GM13977 (cell line): ENCODE measurements at places on chromosomes 5 and 9.
A peak's percentile ranks its signal among the peaks of the same experiment; 100 is the strongest.

DNA sequence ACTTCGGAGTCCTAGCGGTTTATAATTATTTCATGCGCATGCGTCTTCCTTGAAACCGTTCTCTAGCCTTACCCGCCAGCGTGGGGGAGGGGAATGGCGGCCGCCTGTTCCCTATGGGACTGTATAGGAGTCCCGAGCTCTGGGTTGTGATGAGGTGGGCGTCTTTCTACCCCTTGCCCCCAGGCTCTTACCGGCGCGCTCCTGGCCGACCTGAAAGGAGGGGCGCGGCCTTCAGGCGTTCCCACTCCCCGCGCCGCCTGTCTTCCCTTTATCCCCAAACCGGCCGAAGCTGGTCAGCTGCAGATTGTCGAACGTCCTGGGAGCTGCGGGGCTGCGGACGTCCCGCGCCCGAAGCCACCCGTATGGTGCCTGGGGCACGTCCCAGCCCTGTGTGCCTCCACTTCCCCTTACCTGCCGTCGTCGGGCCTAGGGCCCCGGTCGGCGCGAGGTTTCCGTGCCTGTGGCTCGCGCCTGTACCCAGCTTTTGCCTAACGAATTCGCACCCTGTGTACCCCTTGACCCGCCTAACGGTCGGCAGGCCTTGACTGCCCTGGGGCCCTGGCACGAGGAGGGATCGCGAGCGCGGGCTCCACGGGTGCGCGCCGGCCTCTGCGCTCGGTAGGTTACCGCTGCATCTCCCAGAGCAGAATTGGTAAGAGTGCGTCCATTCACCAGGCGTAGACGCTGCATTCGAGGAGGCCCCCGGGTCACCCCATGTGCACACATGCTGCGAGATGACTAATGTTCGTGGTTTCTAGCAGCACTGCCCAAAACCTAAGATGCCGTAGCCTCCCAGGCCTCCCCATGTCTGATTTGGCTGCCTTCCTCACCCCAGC is 653 bp upstream of the HNRNPH1 start:
- peak; percentile 57 for DNase-seq

DNA sequence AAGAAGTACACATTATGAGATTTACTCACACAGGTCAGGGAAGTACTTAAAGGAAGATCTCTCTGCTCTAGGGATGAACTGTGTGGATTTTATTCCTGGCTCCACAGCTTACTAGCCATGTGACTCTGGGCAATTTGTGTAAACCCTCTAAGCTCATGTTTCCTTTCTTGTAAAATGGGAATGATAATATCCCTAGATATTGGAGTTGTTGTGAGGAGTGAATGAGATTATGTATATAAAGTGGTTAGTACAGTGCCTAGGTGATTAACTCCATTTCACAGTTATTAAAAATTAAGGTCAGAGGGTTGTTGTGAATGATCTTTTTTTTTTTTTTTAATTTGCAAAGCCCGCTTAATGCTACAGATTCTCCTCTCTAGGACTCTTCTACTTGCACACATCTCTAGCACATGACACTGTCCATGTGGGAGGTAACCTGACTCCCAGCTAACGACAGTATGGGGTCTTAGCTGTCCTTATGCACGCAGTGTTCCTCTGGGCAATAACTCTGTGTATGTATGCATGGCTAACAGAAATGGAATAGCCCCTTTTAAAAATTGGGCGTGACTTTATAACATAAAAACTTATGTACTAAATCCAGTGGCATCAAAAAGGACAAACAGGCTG is 23.9 kb upstream of the MYOT start:
- no peak for DNase-seq

- peak; percentile 35 for DNase-seq
Observed at GRCh38 chr9:133060417-133060841, 1.4 kb upstream of the CEL start.

GRCh38 chr5:59446356-59446755 is 447.2 kb downstream of the PDE4D start:
- DNase-seq: no peak

DNA sequence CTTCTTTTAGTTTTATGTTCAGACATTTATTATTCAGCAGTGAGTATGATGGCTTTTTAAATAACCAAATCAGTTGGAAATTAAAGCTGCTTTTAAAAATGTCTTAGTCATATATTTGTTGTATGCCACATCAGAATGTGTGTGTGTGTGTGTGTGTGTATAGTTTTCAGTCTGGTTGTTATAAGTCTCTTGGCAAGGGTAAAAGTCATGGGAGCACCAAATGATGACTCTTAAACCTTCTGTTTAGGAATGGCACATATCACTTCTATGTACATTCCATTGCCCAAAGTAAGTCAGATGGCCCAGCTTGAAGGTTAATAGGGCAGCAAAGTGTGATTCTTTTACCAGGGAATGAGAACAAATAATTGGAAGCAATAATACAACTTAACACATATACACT is 135.9 kb downstream of the RNF180 start:
- DNase-seq: no peak

DNA sequence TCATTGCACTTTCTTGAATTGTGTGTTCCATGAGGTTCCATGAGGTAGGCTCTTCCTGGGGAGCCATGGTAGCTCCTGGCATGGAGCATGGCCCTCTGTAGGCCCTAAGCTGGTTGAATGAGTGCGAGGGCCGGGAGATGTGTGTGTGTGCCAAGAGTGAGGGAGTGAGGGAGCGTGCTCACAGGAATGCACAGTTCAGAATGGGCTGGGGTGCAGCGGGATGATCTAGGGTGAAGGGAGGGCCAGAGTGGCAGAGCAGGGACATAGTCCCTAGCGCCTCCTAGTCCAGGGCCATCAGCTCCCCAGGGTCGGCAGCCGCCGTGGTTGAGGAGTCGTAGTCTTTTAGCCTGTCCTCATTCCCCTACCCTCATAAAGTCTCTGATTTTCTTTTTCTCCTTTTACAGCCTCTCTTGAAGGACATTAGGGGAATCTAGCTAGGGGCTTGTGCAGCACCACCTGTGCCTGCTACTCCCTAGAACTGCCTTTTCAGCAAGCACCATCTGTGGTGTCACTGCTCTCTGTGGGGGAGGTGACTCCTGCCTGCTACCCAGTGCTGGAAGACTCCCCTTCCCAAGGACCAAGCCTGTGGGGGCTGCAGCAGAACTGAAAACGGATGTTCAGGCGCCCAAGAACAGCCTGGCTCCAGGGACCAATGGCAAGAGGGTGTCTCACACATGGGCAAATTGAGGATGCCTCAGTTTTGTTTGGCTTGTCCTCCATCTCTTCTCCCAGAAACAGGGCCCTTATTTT is 65.3 kb upstream of the PPARGC1B start:
- DNase-seq: no peak

DNA sequence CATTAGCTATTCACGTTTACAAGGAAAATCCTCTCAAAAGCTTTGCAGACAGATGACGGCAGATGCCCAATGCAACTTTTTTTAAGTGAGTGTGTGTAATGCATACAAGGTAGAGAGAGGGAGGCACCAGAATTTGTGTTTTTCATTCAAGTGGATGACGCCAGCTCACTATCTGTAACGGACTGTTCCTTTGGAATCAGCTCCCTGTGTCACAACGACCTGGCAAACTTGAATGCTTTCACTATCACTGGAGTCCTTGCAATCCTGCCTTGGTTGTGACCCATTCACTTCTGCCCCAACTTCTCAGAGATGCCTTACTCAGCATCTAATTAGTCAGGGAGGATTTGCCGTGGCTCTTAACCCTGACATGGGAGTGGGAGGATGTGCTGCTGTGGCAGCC is 148.5 kb downstream of the BNC2 start:
- DNase-seq: no peak

DNA sequence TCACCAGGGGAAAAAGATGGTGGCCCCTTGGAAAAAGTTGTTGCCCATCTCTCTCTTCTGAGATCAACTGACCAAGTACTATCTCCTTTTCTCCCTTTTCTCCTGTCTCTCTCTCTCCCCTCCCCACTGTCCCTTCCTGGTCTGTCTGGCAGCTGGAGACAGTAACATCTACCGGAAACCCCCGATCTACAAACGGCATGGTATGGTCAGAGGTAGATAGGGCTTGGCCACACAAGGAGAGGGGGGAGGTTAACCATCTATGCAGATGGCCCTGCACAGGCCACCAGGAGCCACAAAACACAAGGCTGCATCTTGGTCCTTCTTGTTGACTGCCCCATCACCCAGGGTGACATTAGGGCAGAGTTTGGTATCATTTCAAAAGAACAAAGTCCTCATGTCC is 29.3 kb upstream of the AFAP1L1 start:
- no peak for DNase-seq

- no peak for DNase-seq
Observed at GRCh38 chr5:173420108-173420507, 91.9 kb upstream of the STC2 start.

DNA sequence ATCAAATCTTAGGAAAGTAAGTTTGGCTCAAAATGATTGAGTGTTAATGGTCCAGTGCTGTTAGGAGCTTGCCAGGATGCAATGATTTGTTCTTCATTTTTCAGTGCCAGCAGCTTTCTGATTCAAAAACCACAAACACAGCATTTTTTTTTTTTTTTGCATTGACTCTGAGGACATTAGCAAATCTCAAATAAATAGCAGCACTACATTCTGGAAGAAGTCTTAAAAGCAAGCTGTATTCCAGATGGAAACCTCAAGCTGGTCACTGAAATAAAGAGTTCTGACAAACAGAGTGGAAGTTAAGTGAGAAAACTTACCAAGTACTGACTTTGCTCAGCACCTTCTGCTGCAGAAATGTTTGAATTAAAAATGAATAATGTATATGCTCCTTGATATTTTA is 1653.1 kb upstream of the CDH9 start:
- no peak for DNase-seq

GRCh38 chr5:55714339-55714738 is 2.2 kb upstream of the SLC38A9 start:
- no peak for DNase-seq

DNA sequence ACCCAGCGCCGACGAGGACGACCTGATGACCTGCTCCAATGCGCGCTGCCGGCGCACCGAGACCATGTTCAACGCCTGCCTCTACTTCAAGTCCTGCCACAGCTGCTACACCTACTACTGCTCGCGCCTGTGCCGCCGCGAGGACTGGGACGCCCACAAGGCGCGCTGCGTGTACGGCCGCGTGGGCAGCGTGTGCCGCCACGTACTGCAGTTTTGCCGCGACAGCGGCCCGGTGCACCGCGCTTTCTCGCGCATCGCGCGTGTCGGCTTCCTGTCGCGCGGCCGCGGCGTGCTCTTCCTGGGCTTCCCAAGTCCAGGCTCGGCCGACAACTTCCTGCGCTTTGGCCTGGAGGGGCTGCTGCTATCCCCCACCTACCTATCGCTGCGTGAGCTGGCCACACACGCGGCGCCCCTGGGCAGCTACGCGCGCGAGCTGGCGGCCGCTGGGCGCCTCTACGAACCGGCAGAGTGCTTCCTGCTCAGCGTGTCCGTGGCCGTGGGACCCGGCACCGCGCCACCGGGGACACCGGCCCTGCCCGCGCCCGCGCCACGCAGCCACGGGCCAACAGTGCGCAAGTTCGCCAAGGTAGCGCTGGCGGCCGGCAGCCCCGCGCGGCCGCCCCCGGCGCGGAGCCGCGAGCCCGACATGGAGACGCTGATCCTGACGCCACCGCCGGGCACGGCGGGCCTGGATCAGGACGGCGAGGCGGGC is 2.7 kb upstream of the PHPT1 start:
- no peak for DNase-seq

GRCh38 chr5:51882647-51883046 is 499.4 kb downstream of the ISL1 start:
- no peak for DNase-seq

- no peak for DNase-seq
Observed at GRCh38 chr5:135446615-135447014, 533 bp downstream of the DCANP1 start.

GRCh38 chr5:164708831-164709230 is 1203.4 kb downstream of the MAT2B start:
- no peak for DNase-seq

- no peak for DNase-seq
Observed at GRCh38 chr5:32810804-32811203, 99.7 kb downstream of the NPR3 start.

DNA sequence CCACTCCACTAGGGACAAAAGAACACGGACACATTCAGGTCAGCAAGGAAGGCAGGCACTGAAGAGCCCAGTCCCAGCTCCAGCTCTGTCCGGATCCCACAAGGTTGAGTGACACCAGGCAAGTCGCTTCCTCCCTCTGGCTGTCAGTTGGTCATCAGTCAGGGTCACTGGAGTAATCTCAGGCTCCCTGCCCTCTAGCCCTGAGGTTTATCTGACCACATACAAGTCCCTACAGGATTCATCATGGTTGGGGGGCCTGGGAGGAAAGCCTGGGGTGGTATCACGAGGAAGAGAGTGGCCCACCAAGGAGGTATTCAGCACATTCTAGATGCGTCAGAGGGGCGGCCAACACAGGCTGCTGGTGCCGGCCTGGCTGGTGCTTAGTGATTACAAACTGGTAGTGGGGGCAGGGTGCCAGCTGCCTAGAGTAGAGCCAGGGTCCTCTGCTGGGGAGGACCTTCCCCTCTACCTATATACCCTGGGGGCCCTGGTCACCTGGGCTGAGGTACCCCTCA is 81.5 kb downstream of the SHB start:
- no peak for DNase-seq

GRCh38 chr5:159123700-159124099 is 24.0 kb upstream of the EBF1 start:
- DNase-seq: no peak

DNA sequence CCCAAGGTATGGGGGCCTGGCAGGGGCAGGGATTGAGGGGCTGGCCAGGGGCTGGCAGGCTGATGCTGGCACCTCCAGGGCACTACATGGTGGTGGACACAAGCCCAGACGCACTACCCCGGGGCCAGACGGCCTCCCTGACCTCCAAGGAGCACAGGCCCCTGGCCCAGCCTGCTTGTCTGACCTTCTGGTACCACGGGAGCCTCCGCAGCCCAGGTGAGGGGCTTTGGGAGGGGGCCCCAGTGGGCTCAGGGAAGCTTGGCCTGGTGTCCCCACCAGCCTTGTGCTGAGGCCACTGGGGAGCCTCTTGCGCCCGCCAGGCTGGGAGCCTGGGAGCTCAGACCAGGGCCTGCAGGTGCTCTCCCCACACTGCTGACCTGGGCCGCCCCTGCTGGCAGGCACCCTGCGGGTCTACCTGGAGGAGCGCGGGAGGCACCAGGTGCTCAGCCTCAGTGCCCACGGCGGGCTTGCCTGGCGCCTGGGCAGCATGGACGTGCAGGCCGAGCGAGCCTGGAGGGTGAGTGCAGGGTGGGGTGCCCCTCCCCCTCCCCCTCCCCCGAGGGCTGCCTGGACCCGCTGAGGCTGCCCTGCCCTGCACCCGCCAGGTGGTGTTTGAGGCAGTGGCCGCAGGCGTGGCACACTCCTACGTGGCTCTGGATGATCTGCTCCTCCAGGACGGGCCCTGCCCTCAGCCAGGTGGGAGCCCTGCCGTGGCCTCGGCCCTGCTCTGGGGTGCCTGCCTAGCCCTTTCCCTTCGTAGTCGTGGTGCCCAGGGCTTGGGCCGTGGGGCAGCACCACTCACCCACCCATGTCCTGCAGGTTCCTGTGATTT is 5.7 kb downstream of the MAMDC4 start:
- DNase-seq: no peak

- DNase-seq: no peak
Observed at GRCh38 chr9:134552349-134552990, 89.1 kb upstream of the COL5A1 start.

DNA sequence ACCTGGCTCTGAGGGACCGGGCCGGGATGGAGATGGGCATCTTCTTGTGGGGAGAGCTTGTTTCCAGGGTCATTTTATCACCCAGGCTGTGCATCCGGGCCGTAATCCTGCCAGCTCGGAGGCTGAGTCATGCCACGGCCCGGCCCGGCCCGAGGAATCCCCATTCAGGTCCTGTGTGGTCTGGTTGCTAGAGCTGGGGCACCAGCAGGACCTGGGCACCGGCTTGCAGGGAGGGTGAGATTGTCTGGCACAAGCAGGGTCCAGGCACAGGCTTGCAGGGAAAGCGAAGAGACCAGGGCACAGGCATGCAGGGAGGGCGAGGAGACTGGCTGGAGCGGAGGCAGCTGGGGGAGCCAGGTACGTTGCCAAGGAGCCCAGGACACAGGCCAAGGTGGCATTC is 106.8 kb downstream of the RXRA start:
- no peak for DNase-seq
